Suppressor macrophage (primary cell): ENCODE measurements at places on chromosomes 2 and 18.

DNA sequence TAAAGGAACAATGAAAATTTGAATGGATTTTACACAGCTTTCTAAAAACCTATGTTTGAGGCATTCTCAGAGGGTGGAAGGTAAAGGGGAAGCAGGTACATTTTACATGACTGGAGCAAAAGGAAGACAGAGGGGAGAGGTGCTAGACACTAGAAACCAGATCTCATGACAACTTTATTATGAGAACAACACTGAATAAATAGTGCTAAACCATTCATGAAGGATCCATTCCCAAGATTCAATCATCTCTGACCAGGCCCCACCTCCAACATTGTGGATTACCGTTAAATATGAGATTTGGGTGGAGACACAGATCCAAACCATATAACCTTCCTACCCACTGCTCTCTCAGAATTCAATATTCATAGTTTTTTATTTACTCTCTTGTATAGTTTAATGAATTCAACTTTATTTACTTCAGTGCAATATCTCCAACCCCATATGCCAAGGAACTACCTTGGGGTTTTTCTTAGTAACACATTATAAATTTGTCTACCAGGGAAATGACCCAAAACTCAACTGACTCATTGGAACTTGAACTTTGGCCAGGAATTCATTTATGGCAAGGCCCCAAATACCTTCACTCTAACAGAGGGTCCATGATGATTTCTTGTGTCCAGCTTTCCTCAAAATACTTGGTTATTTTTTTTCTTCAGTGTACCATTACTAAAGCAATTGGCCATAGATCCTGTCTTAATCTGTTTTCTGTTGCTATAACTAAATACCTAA is 317.8 kb downstream of the GULP1 start:
- no peak for DNase-seq

DNA sequence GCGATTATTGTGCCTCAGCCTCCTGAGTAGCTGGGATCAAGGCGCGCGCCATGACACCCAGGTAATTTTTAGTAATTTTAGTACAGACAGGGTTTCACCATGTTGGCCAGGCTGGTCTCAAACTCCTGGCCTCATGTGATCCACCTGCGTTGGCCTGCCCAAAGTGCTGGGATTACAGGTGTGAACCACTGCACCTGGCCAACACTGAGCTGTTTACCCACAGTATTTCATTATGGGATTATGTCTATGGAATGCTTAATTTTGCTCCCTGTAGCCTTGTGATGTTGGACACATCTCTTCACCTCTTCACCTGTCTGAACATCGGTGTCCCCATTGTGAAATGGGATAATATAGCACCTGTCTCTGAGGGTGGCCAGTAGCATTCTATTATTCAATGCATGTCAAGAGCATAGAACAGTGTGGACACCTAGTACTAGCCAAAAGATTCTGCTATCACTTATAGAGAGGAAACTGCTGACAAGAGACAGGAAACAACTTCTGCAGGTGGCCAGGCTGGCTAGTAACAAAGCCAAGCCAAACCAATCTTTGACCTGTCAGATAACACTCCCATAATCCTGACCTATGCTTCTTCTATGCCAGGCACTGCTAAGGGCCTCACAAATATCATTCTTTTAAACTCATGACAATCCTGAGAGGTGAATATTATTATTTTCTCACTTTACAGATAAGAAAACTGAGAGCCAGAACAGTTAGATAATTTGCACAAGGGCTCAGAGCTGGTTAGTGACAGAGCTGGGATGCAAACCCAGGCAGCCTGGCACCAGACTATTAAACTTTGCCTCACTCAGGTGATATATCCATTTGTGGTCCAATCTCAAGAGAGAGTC is 29.4 kb upstream of the REEP1 start:
- no peak for DNase-seq

DNA sequence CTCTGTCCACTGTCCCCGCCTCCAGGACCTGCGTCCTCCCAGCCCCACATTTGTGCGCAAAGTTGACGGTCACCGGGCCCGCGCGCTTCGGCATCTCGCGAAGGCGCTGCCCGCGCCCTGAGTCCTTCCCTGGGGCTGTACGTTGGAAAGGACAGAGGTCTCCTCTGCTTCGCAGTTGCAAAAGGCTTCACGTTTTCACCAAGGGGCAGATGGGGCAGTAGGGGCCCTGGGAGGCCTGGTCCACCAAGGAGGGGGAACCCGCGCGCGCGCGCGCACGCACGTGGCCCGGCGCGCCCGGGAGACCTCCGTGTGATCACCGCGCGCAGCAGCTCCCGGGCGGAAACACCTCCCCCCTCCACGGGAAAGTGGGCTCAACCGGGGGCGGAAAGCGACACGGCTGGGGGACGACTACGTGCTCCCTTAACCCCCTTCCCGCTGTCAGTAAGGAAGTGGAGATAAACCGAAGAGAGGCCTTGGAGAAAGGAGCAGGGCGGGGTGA is 21.9 kb downstream of the TEX44 start:
- peak; percentile 68 for DNase-seq

GRCh38 chr18:76450452-76451395 is 44.3 kb downstream of the ZNF516 start:
- DNase-seq, result peak; percentile 63

GRCh38 chr2:47189635-47190034 is 34.5 kb upstream of the STPG4 start:
- DNase-seq, result no peak

GRCh38 chr2:165634855-165635254 is 159.2 kb downstream of the GALNT3 start:
- DNase-seq, result no peak

GRCh38 chr18:77077941-77078689 is 54.5 kb downstream of the MBP start:
- no peak for DNase-seq

GRCh38 chr18:79747156-79747845 is 50.4 kb upstream of the KCNG2 start:
- no peak for DNase-seq

DNA sequence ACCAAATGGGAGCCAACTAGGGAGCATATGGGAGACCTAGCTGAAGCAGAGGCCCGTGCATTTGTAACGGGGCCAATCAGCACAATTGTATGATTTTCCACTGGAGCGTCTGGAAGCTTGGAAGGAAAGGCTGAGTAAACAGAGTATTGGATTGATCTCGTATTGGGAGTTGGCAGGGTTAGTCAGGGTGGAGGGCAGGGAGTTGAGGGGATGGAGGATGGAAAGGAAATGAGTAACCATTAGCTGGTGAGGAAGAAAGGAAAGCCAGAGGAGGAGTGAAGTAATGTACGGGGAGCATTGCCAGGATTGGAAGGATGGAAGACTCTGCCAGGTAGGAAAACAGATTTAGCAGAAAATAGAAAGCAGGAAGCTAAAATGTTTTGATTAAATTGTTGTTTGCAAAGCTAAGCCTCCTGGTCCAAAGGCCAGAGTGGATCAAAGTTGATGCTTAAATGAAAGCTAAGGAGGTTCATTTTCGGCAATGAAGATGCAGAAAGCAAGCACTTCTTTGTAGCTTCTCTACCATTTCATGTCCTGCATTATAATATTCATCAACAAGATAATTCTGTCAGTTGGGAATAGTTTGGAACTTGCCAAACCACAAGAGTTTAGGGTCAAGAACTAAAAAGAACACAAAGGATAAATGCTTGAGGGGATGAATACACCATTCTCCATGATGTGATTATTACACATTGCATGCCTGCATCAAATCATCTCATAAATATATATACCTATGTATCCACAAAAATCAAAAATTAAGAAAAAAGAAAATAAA is 75.6 kb upstream of the TTN start:
- DNase-seq, result no peak

DNA sequence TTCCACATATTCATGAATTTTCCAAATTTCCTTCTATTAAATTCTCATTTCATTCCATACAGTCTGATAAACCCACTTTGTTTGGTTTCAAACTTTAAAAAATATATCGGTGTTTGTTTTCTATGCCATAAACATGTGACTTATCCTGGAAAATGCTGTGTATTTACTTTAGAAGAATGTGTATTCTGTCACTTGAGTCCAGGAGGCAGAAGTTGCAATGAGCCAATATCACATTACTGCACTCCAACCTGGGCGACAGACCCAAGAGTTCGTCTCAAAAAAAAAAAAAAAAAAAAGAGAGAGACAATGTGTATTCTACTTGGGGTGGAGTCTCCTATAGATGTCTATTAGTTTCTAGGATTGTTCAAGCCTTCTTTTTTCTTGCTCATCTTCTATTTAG is 31.8 kb downstream of the MBD5 start:
- DNase-seq, result no peak

- no peak for DNase-seq
Observed at GRCh38 chr2:60370814-60371213, 182.6 kb downstream of the BCL11A start.

GRCh38 chr2:172402198-172402597 is 25.2 kb upstream of the ITGA6 start:
- DNase-seq, result no peak

- peak; percentile 51 for DNase-seq
Observed at GRCh38 chr2:166516712-166517303, 22.8 kb upstream of the SCN7A start.

DNA sequence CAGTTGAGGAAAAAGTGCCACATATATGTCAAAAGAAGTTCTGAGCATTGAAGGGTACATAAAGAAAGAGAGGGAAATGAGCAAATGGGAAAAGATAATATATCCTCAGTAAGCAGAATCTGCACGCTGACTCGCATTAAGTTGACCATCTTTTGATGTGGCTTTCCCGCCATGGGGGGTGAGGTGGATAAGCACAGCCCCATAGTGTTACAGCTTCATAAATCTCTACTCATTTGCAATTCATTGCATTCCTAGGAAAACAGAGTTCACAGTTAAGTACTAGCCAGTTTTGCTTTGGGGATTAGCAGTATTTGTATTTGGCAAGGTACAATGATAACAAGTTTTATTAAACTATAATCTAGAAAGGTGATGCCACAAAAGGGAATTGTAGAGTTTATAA is 814.2 kb downstream of the LRP1B start:
- DNase-seq, result no peak

DNA sequence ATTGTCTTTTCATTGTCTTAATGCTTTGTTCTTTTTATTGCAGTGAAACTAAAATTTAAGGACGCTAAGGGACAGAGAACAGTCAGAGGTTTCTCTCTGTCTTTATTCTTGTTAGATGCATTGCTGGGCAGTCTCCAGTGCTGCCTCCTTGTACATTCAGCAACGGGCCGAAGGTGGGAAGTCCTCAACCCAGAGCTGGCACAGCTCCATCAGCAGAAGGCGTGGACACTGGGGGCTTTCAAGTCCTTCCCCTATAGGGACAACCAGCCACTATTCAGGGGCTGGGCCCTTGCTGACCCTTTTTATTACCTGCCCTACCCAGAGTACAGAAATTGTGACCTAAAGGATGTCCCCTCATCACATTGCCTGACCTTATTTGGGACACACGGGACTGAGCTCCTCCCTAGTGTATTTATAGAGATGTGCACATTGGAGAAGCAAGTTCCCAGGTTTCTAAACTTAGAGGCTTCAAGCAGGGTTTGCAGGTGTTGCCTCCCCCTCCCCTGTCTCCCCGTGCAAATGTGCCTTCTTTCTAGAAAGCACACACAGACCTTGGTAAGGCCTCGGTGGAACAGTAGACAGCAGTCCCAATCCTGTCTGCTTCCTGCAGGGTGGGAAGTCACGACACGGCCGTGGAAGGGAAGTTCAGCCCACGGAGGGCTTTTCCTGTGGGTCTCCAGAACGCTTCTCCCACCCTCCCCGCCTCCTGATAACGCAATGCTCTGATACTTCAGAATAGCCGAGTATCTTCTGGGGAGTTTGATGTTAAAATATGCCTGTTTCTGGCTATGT is 68.2 kb downstream of the ZCCHC2 start:
- no peak for DNase-seq

- DNase-seq, result no peak
Observed at GRCh38 chr2:121475811-121476571, 54.7 kb upstream of the RNU4ATAC start.

- DNase-seq, result no peak
Observed at GRCh38 chr2:180938451-180938850, 42.0 kb upstream of the UBE2E3 start.

DNA sequence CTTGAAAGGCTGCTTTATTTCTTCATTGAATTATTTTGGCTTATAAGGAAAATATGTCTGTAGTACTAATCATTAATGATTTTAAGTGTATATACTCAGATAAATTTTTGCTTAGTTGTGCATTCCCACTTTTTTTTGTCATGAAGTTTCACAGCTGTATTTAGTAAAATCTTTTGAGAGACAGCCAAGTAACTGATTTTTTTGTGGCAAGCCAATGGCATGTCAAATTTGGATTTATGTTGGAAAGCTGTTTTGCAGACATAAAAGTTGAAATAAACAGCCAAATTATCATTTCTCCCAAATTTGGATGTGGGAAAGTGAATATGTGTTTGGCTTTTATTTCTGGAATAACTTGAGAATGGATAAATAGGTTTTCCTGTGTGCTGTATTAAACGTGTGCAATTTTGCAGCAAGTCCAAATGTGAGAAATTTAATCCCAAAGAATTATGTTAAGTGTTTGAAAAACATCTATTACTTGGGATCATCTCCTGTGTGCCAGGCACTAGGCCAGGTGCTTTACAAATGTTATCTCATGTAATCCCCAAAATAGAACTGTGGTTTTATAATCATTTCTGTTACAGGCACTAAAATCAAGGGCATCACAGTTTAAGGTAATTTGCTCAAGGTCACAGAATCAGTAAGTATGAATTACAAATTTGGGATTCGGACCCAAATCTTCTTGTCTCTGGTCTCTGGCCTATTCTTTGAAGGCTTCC is 160.4 kb downstream of the PTPRM start:
- DNase-seq, result no peak

DNA sequence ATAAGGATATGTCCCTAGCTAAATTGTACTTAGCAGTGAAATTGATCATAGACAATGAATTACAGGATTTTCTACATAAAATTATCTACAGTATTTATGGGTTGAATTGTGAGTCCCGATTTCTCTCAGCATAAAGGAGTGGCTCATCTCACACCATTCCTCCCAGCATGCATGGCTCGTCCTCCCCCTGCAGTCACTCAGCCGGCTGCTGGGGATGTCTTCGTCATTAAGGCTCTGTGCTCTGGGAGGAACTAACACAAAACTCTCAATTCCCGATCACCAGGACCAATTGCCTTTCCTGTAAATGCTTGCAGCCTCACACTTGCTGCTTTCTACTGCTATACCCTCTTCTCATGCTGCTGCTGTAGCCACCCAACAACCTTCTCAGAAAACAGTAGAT is 75.9 kb downstream of the TXNL1 start:
- no peak for DNase-seq

DNA sequence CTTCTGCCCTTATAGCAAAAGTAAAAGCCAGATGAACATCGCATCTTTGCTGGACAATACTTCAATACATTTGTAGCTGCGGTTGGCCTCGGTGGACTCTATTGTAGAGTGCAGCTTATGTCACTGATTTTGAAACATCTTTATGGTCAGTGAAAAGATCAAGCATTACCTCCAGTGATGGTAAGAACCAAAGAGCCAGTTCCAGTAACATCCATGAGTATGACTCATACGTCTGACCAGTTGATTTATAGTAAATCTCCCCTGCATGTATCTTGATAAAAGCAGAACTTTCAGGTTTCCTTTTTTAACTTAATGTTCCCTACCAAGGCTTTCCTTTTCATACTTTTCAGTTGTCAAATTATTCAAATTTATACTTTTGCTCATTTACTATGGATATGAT is 119.2 kb upstream of the HNRNPA3 start:
- DNase-seq, result no peak
